ENCODE measurements at places on chromosomes 4 and X. TPM values are rescaled to one million over a fixed set of nuclear protein-coding genes. Genes with fewer than 3 reads are reported as not detected.

DNA sequence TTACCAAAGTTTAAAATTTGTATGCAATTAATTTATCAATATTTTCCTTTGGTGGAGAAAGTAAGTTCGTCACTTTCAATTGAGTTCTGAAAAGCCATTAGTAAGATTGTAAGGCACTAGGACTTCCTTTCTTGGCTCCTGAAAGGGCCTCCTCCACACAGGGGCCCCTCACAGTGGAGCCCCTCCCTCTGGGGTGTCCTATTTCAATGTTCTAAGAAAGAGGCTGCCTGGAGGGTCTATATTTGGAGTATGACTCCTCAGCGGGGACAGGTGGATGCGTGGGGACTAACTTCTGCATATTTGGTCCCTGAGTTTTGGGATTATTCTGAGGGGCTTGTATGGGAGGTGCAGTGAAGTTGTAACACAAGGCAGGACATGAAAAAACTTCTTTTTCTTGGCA is 1.6 kb upstream of the ARMCX4 start:
- H3K36me3 ChIP-seq: peaks cover 5% of the 10 kb centered on the region
- DNase-seq: no peak
- H3K27ac ChIP-seq: no peak overlapping the region
- H3K4me1 ChIP-seq: peaks cover 14% of the 10 kb centered on the region

DNA sequence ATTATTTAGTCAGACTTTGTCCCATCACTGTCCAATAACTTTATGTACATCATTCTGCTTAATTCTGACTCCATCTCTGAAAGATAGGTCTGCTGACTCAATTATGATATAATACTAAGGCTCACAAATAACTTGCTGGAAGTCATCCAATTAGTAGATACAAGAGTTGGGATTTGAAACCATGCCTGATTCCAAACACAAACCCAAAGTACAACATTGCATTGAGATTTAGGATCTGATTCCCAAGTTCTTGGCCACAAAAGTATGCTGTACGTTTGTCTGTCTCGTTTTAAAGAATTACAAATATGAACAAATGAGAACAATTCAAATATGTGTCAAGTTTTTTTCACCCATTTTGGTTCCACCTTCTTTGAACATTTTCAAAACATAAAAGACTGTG is 108.8 kb downstream of the AMELX start:
- no peak for DNase-seq
- no peak overlapping the region for H3K4me3 ChIP-seq
- no peaks in the 10 kb centered on the region for H3K27me3 ChIP-seq
- H3K27ac ChIP-seq: no peak overlapping the region

DNA sequence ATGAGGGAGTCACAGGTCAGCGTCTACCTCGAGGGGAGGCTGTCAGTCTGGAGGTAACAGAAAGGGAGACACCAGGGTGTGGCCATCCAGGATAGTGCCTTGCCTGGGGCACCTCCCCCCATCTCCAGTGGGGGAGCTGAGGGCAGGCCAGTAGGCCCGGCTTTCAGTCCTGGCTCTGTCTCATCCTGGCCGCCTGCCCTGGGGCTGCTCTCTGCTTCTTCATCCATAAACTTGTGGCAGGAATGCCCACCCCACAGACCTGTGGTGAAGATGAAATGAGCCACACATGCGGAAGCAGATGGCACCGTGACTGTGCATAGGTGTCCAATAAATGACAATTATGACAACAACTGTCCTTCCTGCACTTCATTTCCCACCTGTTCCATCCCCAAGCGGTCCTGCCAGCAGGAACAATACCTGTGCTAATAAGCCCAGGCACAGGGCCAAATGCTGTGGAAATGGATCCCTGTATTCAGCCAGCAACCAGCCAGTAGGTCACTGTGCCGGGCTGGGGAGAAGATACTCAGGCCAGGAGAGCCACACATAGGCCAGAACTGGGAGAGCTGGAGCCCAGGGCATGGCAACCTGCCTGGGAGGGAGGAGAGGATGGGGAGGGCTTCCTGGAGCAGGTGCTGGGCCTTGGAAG is 30.2 kb downstream of the TRO start:
- H3K4me3 ChIP-seq: no peak overlapping the region
- no peaks in the 10 kb centered on the region for H3K27me3 ChIP-seq
- no peak for DNase-seq
- no peak overlapping the region for H3K27ac ChIP-seq
- no peaks in the 10 kb centered on the region for H3K4me1 ChIP-seq

DNA sequence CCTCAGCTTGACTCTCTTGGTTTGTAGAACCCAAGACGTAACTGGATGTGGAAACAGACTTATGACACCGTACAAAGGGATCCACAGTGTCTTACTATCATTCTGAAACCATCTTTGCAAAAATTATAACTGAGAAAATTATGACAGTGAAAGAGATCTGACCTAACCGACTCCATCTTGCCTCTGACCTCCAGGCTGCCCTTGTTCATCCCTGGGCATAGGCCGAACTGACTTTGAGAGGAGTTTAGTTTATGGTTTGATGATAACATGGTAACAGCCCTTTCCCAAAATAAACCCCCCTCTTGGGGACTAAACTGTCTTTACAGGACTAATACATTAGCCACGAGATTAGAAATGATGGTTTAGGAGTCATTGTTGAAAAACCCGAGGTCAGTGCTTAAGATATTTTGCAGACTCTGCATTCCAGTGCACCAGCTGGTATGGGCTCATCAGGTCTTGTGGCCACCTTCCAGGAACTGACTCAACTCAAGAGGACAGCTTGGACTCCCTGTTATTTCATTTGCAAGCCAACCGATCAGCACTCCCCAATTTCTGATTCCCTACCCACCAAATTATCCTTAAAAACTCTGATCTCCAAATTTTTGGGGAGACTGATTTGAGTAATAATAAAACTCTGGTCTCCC is 49.6 kb downstream of the CASP3 start:
- H3K4me1 ChIP-seq: peaks cover 14% of the 10 kb centered on the region
- DNase-seq: no peak
- no peak overlapping the region for H3K27ac ChIP-seq
- peaks cover 3% of the 10 kb centered on the region for H3K36me3 ChIP-seq
- H3K4me3 ChIP-seq: no peak overlapping the region

GRCh38 chrX:70485466-70485865 is 40.8 kb downstream of the DLG3 start:
- no peaks in the 10 kb centered on the region for H3K27me3 ChIP-seq
- no peak overlapping the region for H3K27ac ChIP-seq
- H3K36me3 ChIP-seq: peaks cover 3% of the 10 kb centered on the region
- no peak for DNase-seq
- peaks cover 7% of the 10 kb centered on the region for H3K4me1 ChIP-seq

GRCh38 chr4:170599894-170600293 is 510.1 kb upstream of the AADAT start:
- H3K4me3 ChIP-seq: no peak overlapping the region
- DNase-seq: no peak
- no peaks in the 10 kb centered on the region for H3K27me3 ChIP-seq
- peaks cover 1% of the 10 kb centered on the region for H3K36me3 ChIP-seq
- H3K27ac ChIP-seq: no peak overlapping the region
- no peaks in the 10 kb centered on the region for H3K4me1 ChIP-seq

- no peaks in the 10 kb centered on the region for H3K27me3 ChIP-seq
- H3K4me3 ChIP-seq: no peak overlapping the region
- no peaks in the 10 kb centered on the region for H3K36me3 ChIP-seq
- no peaks in the 10 kb centered on the region for H3K4me1 ChIP-seq
Measured at GRCh38 chrX:38103857-38104812, 97.8 kb downstream of the SYTL5 start.

DNA sequence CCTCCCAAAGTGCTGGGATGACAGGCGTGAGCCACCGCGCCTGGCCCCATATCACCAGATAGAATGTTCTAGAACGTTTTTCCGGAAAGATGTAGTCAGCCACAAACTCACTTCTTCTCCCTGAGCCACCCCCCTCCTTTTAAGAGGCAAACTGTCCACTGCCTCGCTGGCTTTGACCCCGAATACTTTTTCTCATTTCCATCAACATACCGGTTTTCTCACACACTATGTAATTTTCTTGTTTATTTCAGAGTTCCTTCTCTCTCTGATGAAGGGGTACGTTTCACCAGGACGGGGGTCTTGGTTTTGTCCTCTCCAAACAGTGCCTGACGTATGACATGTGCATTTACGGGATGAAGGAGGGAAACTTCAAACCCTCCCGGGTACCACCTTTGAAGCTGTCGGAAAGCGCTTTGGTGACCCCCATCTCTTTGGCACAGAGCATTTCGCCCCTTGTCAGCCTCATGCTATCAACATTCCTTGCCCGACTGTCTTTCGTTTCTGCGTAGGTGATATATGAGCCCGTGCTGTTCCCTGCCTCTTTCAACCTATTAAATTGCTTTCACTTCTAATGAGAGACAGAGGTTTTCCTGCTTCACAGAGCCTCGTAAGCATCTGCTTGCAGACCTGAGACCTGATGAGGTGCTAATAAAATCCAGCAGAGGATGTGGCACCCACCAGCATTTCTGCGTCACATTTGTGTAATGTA is 73.8 kb downstream of the CRLF2 start:
- no peaks in the 10 kb centered on the region for H3K36me3 ChIP-seq
- H3K27me3 ChIP-seq: peaks cover 11% of the 10 kb centered on the region
- H3K4me3 ChIP-seq: no peak overlapping the region

- H3K27me3 ChIP-seq: no peaks in the 10 kb centered on the region
- H3K27ac ChIP-seq: no peak overlapping the region
- DNase-seq: no peak
- H3K4me1 ChIP-seq: no peaks in the 10 kb centered on the region
Measured at GRCh38 chr4:38710053-38710452, 46.1 kb downstream of the KLF3 start.

DNA sequence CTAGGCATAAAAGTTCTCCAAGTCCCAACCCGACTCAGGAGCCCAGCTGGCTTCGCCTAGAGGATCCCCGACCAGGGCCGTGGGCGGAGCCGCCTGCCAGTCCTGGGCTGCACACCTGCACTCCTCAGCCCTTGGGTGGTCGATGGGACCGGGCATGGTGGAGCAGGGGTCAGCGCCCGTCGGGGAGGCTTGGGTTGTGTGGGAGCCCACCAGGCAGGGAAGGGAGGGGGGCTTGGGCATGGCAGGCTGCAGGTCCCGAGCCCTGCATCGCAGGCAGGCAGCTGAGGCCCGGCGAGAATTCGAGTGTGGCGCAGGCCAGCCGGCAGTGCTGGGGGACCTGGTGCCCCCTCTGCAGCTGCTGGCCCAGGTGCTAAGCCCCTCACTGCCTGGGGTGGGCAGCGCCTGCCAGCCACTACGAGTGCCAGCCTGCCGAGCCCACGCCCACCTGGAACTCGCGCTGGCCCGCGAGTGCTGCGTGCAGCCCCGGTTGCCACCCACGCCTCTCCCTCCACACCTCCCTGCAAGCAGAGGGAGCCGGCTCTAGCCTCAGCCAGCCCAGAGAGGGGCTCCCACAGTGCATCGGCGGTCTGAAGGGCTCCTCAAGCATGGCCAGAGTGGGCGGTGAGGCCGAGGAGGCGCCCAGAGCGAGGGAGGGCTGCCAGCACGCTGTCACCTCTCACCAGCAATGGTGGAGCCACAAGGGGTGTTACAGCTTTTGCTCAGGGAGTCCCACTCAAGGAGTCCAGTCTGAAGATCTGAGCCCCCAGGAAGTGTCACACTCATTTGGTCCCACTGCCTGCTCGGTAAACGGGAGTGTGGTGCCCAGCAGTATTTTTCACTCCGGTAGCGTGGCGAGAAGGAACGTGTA is 38.9 kb downstream of the SPRY1 start:
- H3K36me3 ChIP-seq: no peaks in the 10 kb centered on the region
- no peak overlapping the region for H3K27ac ChIP-seq
- peaks cover 3% of the 10 kb centered on the region for H3K4me1 ChIP-seq
- peak; percentile 91 for DNase-seq
- H3K27me3 ChIP-seq: no peaks in the 10 kb centered on the region
- no peak overlapping the region for H3K4me3 ChIP-seq

GRCh38 chrX:19986531-19986930 is 4.3 kb downstream of the BCLAF3 start:
- no peak overlapping the region for H3K4me3 ChIP-seq
- no peak for DNase-seq
- peaks cover under 1% of the 10 kb centered on the region for H3K36me3 ChIP-seq
- H3K27me3 ChIP-seq: no peaks in the 10 kb centered on the region

- no peak overlapping the region for H3K4me3 ChIP-seq
- no peaks in the 10 kb centered on the region for H3K27me3 ChIP-seq
- peaks cover 20% of the 10 kb centered on the region for H3K4me1 ChIP-seq
- no peak for DNase-seq
- peak overlapping the region; percentile 62 for H3K27ac ChIP-seq
Measured at GRCh38 chr4:94365304-94365703, 22.7 kb upstream of the HPGDS start.

- DNase-seq: no peak
- peaks cover 3% of the 10 kb centered on the region for H3K27me3 ChIP-seq
- no peaks in the 10 kb centered on the region for H3K36me3 ChIP-seq
- H3K27ac ChIP-seq: no peak overlapping the region
- no peaks in the 10 kb centered on the region for H3K4me1 ChIP-seq
Measured at GRCh38 chr4:102064747-102065442, 274.4 kb downstream of the BANK1 start.

- H3K4me1 ChIP-seq: no peaks in the 10 kb centered on the region
- DNase-seq: no peak
- no peak overlapping the region for H3K4me3 ChIP-seq
Measured at GRCh38 chrX:54891573-54891972, 29.1 kb upstream of the TRO start.

GRCh38 chrX:134544513-134545151 is 84.7 kb downstream of the HPRT1 start:
- H3K36me3 ChIP-seq: no peaks in the 10 kb centered on the region
- DNase-seq: no peak
- H3K27ac ChIP-seq: no peak overlapping the region
- no peaks in the 10 kb centered on the region for H3K27me3 ChIP-seq

GRCh38 chrX:4379071-4379470 is 665.6 kb upstream of the PRKX start:
- H3K4me3 ChIP-seq: no peak overlapping the region
- no peak for DNase-seq
- no peaks in the 10 kb centered on the region for H3K4me1 ChIP-seq
- H3K27ac ChIP-seq: no peak overlapping the region

- no peaks in the 10 kb centered on the region for H3K36me3 ChIP-seq
- H3K4me1 ChIP-seq: peaks cover 5% of the 10 kb centered on the region
- H3K27me3 ChIP-seq: peaks cover 41% of the 10 kb centered on the region
- H3K27ac ChIP-seq: no peak overlapping the region
- no peak overlapping the region for H3K4me3 ChIP-seq
Measured at GRCh38 chr4:9933956-9934355, 87.3 kb downstream of the SLC2A9 start.

Gene MTMR8
- total RNA-seq: 1.5 TPM

Gene SNCA
- total RNA-seq: 3.9 TPM

Gene HAND2
- not detected for total RNA-seq

Gene ELF4
- total RNA-seq: 22.2 TPM

Gene SAGE1
- not detected for total RNA-seq

Gene DMRTC1
- not detected for total RNA-seq

Gene ARAP2
- 1.4 TPM for total RNA-seq

Measured in chondrocyte (in vitro differentiated cells).